ENCODE measurements at places on chromosomes 2 and 18.

DNA sequence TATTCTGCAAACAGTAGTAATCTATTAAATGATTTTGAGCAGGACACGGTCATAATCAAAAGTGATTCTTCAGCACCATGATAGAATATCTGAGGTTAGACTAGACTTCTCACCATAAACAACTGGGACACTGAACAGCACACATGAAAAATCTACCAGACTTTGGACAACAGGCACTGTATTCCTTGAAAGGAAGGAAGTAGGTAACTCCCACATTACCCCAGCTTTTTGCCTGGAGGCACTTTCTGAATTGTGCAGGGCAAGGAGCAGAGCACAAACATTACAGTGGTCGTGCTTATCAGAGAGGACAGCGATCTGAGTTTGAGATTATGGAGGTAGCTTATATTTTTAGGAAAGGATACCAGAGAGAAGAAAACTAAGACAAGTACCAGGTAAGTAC lies 25.3 kb upstream of the IL1RL1 start:
- no peak for DNase-seq

GRCh38 chr2:115574667-115575066 lies 1132.2 kb downstream of the DPP10 start:
- no peak for DNase-seq

GRCh38 chr2:14051401-14051800 lies 581.1 kb upstream of the LRATD1 start:
- DNase-seq = no peak

GRCh38 chr2:215723631-215724011 lies 287.8 kb upstream of the FN1 start:
- no peak for DNase-seq

GRCh38 chr18:3651266-3651665 lies 201.3 kb downstream of the TGIF1 start:
- no peak for DNase-seq

- DNase-seq = no peak
These were observed 107.9 kb downstream of the KCNF1 start for GRCh38 chr2:11019614-11020013.

GRCh38 chr2:122980671-122981070 lies 1044.4 kb upstream of the CNTNAP5 start:
- DNase-seq = no peak

- no peak for DNase-seq
These were observed 9.5 kb downstream of the PSD4 start for GRCh38 chr2:113183264-113183663.

- DNase-seq = no peak
These were observed 4.7 kb upstream of the TGFA start for GRCh38 chr2:70558195-70558808.

GRCh38 chr2:158760887-158761286 lies 34.2 kb upstream of the DAPL1 start:
- no peak for DNase-seq

DNA sequence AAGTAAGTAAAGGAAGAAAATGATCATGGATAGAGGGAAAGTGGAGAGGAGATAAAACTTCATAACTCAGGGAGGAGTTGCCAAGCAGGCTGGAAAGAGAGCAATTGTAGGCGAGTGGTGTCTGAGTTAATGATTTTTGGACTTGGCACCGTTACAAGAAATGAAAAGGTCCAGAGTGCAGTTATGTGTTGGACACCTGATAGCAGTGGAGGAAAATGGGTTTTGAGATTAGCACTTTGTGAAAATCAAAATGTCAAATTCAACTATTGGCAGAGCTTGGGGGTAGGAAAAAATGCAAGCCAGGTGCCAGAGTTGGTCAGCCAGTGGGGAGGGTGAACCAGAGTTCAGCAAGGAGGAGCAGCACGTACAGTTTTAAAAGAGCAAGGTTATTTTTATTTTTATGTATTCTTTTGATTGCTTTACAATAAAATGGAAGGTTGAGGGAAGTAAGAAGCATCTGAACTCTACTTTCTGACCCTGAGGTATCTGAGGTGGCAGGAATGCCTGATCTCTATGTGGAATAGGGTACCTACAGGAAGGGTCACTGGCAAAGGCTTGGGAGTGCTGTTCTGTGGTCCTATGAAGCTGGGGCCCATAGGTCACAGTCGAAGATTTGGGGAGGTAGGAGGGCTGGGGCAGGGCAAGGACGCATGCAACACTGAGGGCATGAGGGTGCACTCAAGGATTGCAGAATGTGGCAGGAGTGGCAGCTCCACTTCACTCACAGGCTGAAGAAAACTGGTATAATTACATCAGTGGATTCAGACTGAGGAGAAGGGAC lies 127.5 kb downstream of the CD8B2 start:
- DNase-seq = no peak

DNA sequence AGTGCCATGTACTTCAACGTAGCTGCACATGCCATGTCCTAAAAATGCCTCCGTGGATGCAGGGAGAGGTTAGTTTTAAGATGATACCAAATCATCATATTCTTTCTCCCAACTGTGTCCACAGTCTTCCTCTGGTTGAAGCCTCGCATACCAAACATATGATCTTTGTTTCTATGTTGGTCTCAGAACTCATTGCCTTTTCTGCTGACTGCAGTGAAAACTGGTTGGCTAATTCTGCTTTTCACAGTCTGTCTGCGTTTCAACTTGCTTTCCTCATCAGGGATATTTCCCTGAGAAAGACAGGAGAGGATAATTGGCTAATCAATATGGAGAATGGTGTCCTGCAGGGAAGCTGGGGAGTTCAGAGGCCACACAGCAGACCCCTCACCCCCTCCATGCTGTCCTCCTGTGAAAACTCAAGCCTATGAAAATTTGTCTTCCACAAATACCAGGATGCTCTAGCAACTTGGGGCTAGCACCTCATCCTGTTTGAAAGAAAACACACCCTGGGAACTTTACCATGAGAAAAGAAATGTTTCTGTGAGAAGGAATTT lies 192.2 kb upstream of the PXDN start:
- DNase-seq = no peak

DNA sequence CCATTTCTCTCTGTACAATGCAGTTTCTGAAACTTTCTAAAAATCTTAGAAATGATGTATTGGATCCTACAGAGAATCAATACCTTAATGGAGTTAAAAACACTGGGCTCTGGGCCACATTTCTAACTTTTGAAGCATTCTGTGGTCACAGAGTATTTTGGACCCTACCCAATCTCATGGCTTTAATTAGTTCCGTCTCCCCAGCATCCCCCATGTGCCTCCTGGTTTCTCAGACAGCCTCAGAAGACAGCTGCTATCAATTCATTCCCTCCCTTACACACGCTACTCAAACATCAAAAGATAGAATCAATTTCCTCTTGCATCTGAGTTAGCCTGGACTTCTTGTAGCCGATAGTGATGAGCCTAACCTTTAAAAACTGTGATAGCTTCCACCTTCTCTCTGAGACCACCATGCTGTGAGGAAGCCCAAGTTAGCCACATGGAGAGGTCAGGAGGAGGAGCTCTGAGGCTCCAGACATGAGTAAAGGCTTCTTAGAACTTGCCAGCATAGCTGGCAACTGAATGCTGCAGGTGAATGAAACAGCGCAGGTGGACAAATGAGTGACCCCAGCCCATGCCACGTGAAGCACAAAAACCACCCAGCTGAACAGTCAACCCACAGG lies 10.4 kb downstream of the ADCY3 start:
- no peak for DNase-seq

DNA sequence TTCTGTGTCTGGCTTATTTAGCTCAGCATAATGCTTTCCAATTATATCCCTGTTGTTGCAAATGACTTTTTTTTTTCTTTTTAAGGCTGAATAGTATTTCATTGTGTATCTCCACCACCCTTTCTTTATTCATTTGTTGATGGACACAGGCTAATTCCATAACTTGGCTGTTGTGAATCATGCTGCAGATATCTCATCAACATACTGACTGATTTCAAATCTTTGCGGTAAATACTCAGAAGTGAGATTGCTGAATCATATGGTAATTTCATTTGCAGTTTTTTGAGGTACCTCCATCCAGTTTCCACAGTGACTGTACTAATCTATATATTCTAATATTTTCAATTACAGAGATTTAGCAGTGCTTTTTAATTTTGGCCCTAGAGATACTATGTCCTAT lies 266.2 kb downstream of the TMX3 start:
- DNase-seq = no peak

DNA sequence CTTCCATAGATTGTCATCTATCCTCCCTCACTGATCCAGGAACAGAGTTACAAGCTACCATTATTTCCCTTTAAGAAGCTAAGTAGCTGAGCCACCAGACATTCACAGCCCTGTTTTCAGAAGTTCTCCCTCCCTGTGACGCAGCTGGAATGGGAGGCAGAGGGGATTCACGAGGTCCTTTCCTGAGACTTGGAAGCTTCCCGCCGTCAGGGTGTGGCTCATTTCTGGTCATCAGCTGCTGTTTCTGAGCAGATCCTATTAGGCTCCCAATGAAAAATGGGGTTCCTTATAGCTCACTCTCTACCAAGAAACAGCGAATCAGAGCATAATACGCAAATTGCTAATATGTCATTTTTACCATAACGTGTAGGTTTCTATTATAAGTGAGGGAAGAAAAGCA lies 559.3 kb upstream of the ID2 start:
- DNase-seq = no peak

GRCh38 chr2:160516547-160517365 lies 23.1 kb upstream of the RBMS1 start:
- DNase-seq = no peak

GRCh38 chr18:3207565-3207964 lies 12.2 kb downstream of the MYOM1 start:
- DNase-seq = no peak

DNA sequence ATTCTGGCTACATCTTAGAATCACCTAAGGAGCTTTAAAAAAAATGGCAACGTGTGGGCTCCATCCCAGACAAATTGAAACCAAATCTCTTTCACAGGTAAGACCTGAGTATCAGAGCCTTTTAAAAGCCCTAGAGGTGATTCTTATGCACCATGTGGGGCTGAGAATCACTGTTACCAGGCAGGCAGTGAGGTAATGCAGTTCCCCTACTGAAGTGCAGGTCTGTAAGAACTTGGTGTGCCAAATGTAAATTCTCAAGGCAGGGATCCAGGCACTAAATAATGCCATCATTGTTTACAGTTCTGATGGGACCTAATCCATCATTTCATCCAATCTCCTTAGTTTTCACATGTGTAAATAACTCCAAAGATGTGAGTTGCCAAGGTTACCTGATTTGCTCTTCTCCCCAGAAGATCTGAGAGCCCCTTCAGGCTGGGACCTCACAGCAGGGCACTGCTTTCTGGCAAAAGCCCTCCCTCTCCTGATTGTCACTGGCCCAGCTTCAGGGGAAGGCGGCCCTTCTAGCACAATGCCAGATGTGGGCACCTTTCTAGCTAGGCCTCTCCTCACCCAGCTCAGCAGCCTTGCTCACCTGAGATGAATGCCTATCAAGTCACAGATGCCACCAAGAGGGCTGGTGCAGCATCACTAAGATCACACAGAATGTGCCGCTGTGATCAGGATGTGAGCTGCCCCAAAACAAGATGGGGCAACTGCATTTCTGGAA lies 73.6 kb upstream of the RGPD5 start:
- DNase-seq = no peak

GRCh38 chr2:123906361-123906760 lies 118.7 kb upstream of the CNTNAP5 start:
- no peak for DNase-seq

GRCh38 chr18:3596637-3597384 lies 146.8 kb downstream of the TGIF1 start:
- peak; percentile 41 for DNase-seq

DNA sequence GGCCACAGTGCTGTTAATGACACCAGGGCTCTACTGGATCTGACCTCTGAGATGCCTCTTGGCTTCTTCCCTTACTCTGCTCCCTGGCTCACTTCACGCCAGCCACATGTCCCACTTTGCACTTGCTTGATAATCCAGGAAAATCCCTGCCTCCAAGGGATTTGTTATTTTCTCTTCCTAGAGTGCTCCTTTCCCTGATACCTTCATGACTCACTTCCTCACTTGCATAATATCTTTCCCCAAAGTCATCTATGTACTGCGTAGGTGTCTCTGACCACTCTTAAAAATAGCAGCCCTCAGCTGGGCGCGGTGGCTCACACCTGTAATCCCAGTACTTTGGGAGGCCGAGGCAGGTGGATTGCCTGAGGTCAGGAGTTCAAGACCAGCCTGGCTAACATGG lies 572.3 kb downstream of the PLCL1 start:
- no peak for DNase-seq

DNA sequence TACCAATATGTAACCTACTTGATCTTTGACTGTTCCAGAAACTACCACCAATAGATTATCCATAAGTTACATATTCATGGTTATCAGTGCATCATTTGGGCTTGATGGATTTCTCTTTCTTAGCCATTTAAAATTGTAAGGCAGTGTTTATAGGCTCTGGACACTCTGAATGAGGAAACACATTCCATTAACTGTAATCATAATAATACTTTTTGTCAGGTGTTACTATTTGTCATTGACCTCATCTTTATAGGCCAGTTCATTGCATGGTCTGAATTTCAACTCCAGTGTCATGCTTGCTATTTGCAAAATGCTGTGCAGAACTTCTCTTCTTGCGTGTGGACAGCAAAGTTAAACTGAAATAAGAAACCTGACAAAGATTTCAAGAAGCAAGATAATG lies 1340.2 kb upstream of the ZEB2 start:
- DNase-seq = no peak

DNA sequence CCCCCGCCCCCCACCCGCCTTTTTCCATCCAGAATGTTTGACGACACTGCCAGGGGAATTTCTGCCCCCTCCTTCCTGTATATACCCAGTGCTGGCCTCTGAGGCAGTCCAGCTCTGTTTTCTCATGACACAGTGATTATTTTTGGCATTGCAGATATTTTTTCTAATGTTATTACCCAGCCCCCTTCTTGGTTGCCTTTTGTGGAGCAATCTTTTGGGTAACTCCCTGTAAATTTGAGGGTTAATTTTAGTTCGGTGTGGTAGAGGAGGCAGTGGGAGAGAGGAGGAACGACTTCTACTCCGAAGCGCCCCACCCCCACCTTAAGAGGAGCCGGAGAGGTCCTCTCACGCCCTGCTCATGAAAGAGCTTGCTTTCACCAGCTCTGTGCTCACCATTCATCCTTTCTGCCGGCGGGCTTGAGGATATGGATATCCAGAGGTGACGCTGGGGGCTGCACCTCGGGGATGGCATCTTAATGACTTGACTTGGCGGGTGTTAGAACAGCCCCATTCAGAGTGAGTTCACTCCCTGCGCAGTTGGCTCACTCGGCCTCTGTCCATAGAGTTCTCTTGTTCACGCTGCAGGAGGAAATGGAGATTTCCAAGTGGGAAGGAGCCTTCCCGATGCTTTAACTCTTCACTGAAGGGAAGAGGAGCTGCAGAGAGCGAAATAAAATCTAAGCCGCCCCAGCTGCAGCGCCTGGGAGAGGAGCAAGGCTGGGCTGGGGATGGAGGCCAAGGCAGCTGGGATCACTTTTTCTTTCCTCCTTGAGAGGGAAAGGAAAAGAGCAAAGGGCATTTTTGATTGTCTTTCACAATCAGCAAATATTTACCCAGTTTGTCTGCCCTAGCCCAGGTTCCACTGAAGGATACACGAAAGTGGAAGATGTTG lies 38.4 kb downstream of the EPAS1 start:
- peak; percentile 60 for DNase-seq

DNA sequence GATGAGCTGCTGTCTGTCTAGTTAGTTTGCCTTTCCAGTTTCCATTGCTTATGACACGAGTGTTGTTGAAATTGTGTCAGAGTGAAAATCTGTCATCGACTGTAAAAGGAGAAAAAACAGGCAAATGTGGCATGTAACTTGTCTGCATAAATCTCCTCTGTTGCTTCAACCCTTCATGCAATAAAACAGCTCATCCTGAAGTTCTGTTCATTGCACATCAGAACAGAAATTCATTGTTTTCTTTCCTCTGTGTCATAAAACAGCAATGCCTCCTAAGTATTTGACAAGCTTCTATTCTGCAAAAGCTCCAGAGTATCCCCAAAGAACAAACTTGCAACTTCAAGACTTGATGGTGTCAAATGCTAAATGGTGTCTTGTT lies 432.1 kb downstream of the MEIS1 start:
- DNase-seq = no peak
